Activated effector memory CD4-positive, alpha-beta T cell treated with Interleukin-2 at 50 U/mL for 16 hours (primary cell): ENCODE measurements at places on chromosomes 1 and 21.

DNA sequence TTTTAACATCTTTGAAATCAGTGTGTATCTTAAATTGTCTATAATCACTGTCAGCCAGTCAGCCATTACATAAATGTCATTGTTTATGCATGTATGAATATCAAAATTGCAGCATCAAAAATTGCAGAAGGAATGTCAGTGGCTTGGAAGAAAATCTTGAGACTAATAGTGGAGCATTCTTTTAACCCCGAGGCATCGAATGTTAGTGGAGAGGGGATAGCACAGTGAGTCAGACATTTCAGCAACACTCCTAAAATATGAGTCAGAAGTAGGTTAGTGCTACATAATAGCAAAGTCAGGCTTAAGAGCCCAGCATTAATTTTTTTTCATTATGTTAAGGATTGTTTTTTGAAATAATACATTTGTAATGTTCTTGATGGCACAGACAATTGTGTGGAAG is 45.5 kb downstream of the SNRPE start:
- DNase-seq = no peak

DNA sequence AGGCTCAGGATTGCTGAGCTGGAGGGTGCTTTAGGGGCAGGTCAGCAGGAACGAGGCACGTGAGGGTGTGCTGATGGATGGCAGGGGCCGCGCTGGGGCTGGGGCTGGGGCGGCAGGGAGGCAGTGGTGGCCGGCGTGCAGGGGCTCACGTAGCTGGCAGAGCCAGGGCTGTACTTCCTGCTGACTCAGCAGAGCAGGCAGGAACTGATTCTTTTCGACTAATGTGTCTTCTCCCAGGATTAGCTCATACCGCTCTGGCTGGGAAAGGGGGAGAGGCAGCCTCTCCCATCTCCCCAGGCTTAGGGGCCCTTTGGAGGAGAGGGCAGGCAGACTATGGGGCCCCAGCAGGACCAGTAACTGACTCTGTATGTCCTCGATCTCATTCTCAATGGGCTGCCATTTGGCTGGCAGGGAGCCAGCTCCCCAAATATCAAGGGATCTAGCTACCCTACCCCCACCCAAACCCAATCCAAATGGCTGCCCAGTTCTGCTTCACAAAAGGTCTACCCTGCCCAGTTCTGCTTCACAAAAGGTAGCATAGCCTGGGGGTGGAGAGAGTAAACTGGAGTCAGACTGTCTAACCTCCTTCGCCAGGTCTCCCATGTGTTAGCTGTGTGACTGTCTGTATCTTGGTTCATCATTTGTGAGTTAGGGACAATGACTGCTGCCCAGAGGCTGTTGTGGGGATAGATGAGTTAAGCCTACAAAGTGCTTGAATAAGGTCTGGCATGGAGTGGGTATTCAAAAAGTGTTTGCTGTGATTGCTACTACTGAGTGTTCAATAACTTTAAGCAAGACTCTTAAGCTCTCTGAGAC is 100.1 kb upstream of the SLC2A1 start:
- no peak for DNase-seq

DNA sequence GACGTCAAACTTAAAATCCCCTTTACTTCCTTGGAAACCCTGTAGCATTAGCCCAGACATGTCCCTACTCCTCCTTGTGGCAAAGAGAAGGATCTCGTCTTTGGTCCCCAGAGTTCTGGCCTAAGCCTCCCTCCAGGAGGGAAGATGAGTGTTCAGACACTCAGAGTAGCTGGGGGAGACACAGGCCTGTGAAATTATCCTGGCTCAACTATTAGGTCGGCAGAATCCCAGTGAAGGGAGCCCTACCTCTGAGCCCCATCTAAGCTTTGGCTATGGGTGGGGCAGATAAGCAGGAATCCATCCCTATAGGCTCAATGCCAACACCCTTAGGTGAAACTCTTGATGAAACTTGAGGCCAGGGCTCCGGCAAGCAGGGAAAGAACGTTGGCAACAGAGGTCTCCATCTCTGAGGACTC is 1.7 kb upstream of the SFN start:
- no peak for DNase-seq

GRCh38 chr1:209229494-209230061 is 353.9 kb upstream of the CAMK1G start:
- DNase-seq = no peak

DNA sequence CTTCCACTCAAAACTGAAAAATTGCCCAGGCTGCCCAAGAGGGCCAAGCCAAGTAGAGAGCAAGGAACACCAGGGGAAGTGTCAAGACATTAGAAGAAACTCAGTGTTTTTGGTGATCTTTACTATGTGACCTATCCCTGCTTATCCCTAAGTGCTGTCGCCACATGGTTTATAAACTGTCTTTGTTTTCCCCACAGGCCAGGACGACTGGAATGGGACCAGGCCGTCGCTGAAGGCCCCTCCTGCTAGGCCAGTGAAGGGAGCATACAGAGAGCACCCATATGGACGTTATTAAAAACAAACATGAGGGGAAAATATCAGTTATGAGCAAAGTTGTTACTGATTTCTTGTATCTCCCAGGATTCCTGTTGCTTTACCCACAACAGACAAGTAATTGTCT is 28.7 kb downstream of the KHDRBS1 start:
- DNase-seq = no peak

- no peak for DNase-seq
Observed at GRCh38 chr1:93296555-93297154, 49.1 kb upstream of the DR1 start.

DNA sequence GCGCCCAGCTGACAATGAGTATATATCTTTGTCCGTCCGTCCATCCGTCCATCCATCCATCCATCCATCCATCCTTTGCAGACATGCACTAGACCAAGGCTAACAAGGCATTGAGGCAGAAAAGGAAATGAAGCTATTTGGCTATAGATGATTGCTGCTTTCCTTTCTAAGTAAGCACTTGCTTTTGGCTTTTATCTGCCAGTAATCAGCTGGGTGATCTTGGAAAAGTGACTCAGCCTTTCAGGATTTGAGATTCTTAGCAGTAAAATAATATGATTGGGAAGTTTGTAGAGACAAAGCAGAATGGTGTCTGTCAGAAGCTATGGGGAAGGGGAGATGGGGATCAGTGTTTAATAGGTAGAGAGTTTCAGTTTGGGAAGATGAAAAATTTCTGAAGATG is 22.7 kb downstream of the ZFYVE9 start:
- no peak for DNase-seq

DNA sequence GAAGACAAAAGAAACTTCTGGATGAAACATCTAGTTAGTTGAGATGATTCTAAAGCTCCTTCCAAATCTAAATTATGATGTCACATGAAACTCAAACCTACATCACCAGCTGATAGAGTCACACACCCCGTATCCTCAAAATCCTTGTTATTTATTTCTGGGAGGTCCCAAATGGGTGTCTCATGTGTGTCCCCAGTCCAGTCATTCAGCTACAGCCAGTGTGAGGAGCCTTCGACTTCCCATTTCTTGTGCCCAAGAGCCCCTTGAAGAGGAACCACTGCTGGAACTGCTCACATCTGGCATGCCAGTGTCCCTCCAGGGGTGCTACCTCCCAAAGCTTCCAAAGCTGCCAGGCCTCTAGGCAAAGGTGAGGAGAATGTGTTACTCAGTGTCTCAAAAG is 32.5 kb upstream of the KCNA3 start:
- DNase-seq = no peak

DNA sequence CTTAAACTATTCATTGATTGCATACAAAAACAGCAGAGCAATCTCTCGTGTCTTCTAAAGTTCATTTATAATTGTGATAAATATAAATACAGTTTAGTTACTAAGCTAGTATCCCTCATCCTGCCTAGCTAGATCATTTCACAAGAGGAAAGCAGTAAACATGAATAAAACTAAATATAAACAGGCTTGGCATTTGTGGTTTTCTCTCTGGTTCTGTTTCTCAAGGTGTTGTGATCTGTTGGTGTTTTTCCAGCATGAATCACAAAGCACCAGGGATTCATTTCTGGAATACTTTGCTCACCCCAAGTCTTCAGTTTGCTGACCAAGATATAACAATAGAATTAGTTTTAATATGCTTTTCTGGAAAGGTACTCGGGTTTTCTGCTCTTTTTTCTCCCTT is 32.7 kb upstream of the GLIS1 start:
- DNase-seq = no peak

DNA sequence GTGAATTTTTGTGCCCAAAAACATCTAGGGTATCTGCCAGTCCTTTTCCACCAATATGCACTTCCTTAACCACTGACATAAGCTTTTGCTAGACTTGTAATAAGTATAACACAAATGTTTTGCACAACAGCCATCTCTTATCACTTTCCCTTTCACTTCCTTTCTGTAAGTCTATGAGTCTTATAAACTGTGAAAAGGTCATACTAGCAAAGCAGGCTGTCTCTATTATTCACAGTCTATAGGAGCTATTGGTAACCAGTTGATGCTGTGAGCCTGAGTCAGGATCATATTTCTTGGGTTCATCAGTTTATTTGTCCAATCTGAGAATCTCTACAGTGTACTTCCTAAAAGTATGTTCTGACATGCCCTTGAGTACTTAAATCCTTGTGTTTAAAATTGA is 172.6 kb downstream of the CHRM3 start:
- no peak for DNase-seq

- DNase-seq = no peak
Observed at GRCh38 chr1:22886211-22886610, 86.5 kb downstream of the LACTBL1 start.

GRCh38 chr1:106600626-106601025 is 455.8 kb upstream of the PRMT6 start:
- no peak for DNase-seq

- no peak for DNase-seq
Observed at GRCh38 chr1:187157115-187157514, 328.4 kb downstream of the PLA2G4A start.

- DNase-seq = no peak
Observed at GRCh38 chr1:3577300-3577699, 34.0 kb downstream of the MEGF6 start.

DNA sequence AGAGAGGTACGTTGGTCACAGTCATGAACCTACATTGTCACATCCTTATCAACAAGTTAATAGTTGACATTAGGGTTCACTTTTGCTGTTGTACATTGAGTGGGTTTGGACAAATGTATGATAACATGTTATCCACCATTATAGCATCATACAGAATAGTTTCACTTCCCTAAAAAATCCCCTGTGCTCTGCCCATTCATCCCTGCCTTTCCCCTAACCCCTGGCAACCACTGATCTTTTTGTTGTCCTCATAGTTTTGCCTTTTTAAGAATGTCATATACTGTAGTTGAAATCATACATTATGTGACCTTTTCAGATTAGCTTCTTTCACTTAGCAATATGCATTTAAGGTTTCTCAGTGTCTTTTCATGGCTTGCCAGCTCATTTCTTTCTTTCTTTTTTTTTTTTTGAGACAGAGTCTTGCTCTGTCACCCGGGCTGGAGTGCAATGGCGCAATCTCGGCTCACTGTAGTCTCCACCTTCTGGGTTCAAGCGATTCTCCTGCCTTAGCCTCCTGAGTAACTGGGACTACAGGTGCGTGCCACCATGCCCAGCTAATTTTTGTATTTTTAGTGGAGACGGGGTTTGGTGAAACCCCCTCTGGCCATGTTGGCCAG is 50.6 kb downstream of the UCK2 start:
- no peak for DNase-seq

- DNase-seq = no peak
Observed at GRCh38 chr1:175797576-175797975, 54.2 kb upstream of the TNR start.

GRCh38 chr1:150927624-150928023 is 1.5 kb downstream of the SETDB1 start:
- DNase-seq = no peak

GRCh38 chr1:106173101-106173500 is 883.4 kb upstream of the PRMT6 start:
- no peak for DNase-seq

GRCh38 chr1:119081267-119081666 is 59.2 kb downstream of the WARS2 start:
- no peak for DNase-seq

- DNase-seq = no peak
Observed at GRCh38 chr1:42913426-42914091, 45.1 kb downstream of the SLC2A1 start.

DNA sequence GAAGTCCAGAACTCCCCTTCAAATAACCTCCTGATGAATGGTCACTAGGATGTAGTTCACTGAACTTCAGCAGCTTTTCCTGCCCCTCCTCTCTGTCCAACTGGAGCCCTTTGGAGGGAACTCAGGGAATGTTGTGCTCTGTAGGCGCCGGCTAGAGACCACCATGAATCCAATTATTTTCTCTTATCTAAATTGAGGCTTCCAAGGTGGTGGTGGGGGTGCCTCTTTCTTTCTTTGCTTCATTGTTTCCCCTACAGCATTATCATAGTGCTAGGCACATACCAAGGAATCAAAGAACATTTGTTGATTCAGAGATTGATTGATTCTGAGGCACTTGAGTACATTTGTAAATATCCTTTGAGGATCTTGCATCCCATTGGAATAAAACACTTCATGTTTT is 426.6 kb upstream of the PLXNA2 start:
- DNase-seq = no peak

GRCh38 chr1:197659171-197659570 is 116.1 kb downstream of the DENND1B start:
- DNase-seq = no peak

DNA sequence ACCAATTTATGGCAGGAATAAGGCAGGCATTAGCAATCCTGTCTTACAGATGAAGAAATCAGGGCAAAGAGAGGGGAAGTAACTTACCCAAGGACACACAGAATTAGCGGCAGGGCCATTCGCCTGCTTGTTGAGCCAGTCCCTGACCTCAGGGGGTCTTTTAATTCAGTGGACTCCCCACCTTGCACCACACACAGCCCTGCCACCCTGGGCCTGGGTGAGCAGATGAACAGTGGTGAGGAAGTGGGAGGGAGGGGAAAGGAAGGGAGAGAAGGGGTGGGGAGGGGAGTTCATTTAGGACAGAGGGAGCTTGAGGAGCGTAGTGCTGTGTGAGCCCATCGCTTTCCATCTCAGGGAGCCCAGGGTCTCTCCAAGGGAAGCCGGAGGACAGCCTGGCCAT is 34.7 kb downstream of the GLIS1 start:
- DNase-seq = no peak

DNA sequence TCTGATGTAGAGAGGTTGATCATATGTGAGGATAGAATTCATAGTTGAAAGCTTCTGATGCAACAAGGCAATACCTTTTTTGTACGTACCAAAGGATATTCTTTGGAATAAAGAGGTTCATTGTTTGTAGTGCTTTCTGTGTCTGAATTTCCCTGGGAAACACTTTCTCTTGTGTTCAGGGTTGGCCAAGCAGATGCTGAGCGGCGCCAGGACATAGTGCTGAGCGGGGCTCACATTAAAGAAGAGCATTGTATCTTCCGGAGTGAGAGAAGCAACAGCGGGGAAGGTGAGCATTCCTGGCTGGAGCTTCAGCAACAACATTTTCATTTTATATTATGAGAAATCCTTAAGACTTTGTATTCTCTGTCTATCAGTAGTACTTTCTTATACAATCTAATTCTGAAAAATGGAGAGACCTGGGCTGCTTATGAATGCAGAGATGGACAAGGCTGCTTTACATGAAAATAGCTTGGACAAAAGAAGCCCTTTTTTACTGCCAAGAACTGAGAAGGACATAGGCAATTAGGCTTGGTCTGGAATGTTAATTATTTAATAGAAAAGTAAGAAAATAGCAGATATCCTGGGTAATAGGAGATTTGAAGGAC is 85.2 kb downstream of the KIF1B start:
- DNase-seq = no peak
